Stimulated activated CD8-positive, alpha-beta memory T cell treated with anti-CD3 and anti-CD28 coated beads, Interleukin-4, amount 100 ng/mL, for 4 hours (primary cell): ENCODE measurements at places on chromosomes 1 and 21.
A peak's percentile ranks its signal among the peaks of the same experiment; 100 is the strongest.

GRCh38 chr1:184708084-184708676 is 46.5 kb downstream of the EDEM3 start:
- no peak for DNase-seq

- DNase-seq, result no peak
Measured at GRCh38 chr21:43024439-43025136, 50.2 kb downstream of the PKNOX1 start.

DNA sequence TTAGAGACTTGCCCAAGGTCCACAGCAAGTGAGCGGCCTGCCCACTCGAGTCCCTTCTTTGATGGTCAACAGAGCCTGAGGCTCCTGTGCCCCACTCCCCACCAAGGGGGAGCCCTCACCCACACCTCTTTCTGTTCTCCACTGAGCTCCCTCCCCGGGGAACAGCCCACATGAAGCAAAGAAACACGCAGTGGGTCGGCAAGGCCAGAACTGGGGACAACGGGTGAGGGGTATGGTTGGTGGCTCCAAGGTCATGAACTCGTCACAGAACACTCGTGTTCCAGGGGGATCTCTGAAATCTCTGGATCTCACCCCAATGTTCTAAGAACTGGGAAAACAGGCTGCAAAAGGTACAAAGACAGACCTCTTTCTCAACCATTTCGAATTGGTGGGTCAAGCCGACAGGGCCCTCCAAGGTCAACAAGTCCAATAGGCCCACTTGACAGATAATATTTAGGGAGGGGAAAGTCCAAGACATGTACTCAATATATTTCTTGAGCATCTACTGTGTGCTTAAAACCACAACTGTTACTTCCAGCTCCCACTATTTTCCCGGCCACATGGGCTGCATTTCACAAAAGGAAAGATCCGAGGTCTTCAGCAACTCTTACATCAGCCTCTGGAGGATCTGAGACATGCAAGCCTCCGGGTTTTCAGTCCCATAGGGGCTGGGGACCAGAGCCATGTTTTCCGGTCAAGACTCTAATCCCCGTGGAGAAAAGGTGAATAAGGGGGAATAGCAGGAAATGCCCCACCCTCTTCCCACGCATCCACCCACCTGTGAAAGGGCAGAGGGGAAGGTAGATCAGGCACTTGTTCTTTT is 1.1 kb upstream of the RAP1GAP start:
- DNase-seq, result no peak

DNA sequence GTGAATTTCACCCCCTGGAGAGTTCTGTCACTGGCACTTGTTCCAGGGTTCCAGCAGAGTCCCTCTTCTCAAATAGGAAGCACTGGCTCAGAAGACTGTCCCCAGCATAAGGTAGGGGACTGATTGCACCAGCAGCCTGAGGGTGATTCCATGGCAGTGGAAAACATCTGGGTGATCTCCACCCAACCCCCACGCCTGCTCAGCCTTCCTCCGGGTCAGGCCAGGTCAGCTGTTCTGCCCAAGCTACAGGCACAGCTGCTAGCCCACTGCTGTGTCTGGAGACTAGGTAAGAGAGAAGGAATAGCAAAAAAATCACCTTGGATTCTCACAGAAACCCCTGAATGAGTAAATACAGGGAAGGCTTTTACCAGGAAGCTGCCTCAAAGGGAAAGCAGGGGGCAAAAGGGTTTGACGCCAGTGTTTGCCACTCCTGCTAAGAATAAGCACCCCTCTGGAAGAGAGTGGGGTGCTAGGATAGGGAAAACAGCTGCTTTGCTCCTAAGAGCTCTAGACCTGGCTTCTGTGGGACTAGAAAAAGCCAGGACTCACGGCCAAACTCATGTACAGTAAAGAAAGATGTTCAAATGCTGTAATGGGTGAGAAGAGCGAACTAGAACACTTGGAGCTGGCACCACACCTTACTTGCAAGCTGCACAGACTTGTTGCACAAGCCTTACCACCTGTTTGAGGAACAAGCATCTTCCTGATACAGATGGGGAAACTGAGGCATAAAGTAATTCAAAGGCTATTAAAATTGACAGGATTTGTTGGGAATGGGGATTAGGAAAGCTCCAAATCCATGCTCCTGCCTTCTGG is 1.0 kb upstream of the DENND2D start:
- DNase-seq, result no peak

- DNase-seq, result no peak
Measured at GRCh38 chr1:84611796-84612195, 37.6 kb upstream of the CTBS start.

- no peak for DNase-seq
Measured at GRCh38 chr1:207453710-207454045, 450 bp upstream of the CR2 start.

DNA sequence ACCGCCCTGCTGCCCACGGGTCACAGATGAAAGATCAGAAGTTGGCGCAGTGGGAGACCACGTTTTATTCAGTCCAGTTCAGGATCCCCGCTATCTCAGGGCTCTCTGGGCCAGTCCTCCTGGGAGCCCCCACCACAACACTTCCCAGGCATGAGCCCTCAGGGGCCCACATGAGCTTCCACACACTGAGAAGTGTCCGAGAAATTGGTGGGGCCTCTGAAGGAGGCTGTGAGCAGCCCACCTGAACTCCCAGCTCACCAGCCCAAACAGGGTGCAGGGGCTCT is 12.1 kb downstream of the TRIM46 start:
- DNase-seq, result no peak

- no peak for DNase-seq
Measured at GRCh38 chr1:4269952-4270570, 370.0 kb upstream of the C1orf174 start.

DNA sequence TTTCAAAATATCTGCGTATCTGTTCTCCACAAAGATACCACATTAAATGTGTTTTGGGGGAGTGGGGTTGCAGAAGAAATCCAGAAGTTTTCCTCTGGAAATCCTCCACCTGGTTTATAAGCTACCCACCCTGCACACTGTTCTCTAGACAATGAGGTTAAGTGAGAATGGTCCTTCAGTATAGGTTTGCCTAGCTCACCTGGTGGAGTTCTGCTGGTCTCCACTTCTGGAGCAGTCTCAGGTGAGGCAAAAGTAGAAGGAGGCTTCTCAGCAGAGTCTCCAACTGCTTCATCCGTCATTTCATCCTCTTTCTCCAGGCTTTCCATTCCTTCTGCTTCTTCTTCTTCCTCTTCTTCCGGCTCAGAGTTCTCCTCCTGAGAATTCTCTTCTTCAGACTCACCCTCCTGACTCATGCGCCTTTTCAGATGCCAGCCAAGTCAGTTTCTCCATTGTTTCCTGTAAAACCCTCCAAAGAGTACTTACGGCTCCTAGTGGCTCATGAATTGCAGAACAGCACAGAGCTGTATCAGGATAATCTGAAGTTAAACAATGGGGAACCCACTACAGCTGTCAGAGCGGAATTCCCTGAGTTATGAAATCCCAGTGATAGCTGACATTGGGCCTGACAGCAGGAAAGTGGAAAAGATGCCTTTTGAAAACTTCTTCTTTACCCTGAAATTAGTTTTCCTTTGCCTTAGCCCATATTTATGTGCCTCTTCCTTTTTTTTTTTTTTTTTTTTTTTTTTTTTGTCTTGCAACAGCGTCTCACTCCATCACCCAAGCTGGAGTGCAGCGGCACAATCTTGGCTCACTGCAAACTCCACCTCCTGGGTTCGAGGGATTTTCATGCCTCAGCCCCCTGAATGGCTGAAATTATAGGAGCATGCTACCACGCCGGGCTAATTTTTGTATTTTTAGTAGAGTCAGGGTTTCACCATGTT is 38.5 kb downstream of the MSTO1 start:
- no peak for DNase-seq

GRCh38 chr1:187096689-187097088 is 267.9 kb downstream of the PLA2G4A start:
- no peak for DNase-seq

DNA sequence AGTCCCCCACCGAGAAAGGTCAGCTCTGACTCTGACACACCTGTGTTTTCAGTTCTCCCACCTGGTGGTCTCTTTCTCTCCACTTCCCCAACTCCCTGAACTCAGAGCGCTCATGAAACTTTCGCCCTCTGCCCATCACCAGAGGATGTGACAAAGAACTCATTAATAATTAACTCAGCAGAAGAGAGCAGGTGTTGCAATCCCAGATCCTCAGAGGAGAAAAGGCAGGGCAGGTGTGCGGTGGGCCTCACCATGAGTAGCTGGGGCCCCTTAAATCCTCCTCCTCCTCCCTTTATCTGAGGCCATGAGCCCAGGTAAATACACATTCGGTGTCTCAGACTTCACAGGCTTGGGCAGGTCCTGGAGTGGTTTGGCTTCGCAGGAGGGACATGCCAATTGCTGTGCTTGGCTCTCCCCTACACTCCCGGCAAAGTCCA is 1.7 kb upstream of the LAMB3 start:
- DNase-seq, result no peak

DNA sequence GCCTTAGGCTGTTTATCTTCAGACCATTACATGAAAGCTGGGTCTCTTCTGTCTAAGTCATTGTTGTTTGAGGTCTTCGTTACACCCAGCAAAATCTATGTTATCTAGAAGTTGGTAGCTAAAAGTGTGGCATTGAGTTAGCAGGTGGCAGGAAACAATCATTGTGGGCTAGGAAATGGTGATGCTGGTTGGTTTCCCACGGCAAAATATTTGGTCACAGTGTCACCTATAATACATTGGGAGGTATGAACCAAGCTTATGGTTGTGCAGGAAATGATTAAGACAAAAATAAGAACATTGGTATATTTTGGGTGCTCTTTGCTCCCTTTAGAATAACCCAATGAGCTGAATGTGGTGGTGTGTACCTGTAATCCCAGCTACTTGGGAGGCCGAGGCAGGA is 169.7 kb downstream of the TRIM33 start:
- DNase-seq, result peak; percentile 29

DNA sequence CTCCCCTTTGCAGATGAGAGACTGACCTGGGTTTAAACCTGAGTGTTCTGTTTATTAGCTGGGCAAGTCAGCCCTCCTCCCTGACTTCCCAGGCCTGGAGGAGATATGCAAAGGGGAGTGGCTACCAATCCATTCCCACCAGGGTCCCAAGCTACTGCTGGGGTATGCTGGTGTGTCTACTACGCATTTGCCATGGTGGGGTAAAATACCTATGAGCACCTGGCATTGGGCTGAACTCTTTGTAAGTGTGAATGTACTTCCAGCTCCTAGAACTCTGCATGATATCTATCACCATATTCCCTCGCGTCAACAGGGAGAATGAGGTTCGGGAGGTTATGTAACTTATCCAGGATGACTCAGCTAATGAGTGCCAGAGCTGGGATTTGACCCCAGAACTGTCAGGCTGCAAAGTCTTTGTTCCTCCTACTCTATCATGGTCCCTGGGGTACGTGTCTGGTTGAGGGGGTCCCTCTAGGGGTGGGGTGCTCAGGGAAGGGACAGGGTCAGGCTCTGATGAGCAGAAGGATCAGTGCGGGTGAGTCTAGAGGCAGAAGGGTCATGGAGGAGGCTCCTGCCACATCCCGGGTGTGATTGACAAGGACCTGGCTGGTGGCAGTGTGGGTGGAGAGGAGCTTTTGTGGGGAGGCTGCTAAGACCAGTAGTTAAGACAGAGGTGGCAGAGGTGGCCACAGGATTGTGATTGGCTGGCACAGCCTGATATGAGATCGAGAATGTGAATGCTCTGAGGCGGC is 16.7 kb downstream of the AMPD2 start:
- no peak for DNase-seq

- DNase-seq, result no peak
Measured at GRCh38 chr1:28675924-28676257, 7.3 kb downstream of the GMEB1 start.

- DNase-seq, result no peak
Measured at GRCh38 chr1:155044812-155045657, 6.1 kb upstream of the ADAM15 start.

GRCh38 chr1:115677565-115677964 is 35.8 kb downstream of the VANGL1 start:
- DNase-seq, result no peak

GRCh38 chr1:76029331-76029730 is 45.2 kb upstream of the ST6GALNAC3 start:
- DNase-seq, result no peak

GRCh38 chr1:209072481-209072880 is 511.0 kb upstream of the CAMK1G start:
- no peak for DNase-seq

DNA sequence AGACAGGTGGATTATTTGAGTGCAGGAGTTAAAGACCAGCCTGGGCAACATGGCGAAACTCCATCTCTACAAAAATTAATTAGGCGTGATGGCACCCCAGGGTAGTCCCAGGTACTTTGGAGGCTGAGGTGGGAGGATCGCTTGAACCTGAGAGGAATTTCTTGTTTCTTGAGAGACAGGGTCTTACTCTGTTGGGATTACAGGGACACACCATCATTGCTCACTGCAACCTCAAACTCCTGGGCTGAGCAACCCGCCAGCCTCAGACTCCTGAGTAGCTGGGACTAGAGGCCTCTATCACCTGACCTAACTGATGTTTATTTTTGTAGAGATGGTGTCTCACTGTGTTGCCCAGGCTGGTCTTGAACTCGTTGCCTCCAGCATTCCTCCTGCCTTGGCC is 24.8 kb downstream of the DHX9 start:
- DNase-seq, result no peak

GRCh38 chr1:113660088-113660487 is 99.2 kb downstream of the PHTF1 start:
- no peak for DNase-seq

- no peak for DNase-seq
Measured at GRCh38 chr1:201176940-201177339, 13.7 kb upstream of the IGFN1 start.

DNA sequence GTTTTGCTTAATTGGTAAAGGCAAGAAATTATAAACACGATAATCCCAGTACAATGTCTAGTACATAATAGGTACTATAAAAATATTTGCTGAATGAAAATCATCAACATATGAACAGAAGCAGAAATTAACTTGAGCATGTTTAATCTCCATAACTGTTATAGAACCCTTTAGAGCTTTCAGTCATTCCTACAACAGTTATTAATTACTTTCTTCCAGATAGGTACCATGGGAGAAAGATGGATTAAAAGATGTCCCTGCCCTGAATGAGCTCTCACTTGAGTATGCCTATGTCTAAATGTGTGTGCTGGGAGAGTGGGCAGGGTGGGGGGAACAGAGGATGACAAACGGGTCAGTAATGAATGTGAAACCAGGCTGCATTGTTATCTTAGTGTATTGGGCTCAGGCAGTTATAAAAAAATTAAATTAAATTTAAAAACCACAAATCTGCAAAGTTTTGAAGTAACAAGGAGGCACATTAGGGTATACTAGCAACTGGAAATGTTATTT is 2.4 kb downstream of the EPS15 start:
- DNase-seq, result no peak

- no peak for DNase-seq
Measured at GRCh38 chr1:232553809-232554208, 76.1 kb downstream of the SIPA1L2 start.

GRCh38 chr1:3944578-3945125 is 44.6 kb upstream of the C1orf174 start:
- DNase-seq, result no peak
